ENCODE measurements at places on chromosomes 5 and 9.

DNA sequence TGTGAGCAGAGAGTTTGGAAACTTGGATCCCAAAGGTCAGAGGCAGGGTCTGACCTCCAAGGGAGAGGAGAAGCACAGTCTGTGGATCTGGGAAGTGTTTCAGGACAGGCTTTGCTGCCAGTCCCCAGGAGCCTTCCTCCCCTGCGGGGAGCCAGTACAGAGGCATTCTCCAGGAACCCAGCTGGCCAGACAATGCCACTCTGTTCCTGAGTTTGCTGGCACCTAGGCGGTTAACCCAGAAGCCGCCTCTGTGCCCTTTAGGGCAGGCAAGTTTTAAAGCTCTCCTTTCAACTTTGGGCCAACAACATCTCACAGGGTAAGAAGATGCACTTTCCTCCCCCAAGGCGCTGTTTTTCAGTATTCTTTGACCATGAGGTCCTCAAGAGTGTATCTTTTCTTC is 37.0 kb upstream of the FGF1 start:
- no peak for DNase-seq

GRCh38 chr5:78286290-78286689 is 8.2 kb downstream of the AP3B1 start:
- DNase-seq = no peak

DNA sequence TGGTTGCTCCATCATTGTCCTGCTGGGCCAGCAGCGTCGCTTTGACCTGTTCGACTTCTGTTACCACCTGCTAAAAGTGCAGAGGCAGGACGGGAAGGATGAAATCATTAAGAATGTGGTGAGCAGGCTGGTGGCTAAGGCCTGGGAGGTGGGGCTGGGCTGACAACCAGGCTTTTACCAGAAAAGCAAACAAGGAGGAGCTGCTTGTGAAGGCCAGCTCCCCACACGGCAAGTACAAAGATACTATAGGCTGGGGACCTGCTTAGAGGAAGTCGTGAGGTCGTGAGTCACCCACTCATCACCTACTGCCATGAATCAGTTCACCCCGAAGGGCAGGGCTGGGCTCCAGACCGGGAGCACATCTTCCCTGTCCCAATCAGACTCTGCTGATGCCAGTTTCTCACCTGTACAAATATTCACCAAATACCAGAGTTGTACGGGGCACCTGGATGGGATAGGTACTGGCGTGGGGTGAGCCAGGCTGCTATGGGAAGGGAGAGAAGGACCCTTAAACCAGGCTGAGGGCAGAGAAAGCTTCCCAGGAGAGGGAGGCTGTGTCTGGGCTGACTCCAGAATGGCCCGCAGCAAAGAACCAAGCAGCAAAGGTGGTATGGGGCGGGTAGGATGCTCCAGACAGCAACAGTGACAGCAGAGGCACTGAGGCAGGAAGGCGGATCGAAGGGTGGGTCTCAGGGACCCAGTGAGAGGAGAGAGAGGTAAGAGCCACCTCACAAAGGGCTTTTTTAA is 69.3 kb upstream of the NIPAL4 start:
- peak; percentile 64 for DNase-seq

DNA sequence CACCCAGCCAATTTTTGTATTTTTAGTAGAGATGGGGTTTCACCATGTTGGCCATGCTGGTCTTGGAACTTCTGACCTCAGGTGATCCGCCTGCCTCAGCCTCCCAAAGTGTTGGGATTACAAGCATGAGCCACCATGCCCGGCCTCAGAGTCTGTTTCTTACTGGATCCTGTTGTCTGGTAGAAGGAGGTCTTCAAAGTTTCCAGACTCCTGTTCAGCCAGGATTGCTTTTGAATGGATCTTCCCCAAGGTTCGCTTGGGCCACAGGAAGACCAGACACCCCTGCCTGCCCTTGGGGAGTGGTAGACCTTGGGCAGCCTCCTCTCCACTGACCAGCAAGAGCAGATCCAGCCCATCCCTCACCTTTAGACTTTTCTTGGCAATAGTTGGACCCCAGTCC is 7.6 kb upstream of the LCN2 start:
- no peak for DNase-seq
